ENCODE measurements at places on chromosomes 4 and X.

- DNase-seq: no peak
These were observed 85.1 kb downstream of the PDLIM5 start for GRCh38 chr4:94536649-94537469.

- no peak for DNase-seq
These were observed 28.1 kb downstream of the THOC2 start for GRCh38 chrX:123704781-123705180.

DNA sequence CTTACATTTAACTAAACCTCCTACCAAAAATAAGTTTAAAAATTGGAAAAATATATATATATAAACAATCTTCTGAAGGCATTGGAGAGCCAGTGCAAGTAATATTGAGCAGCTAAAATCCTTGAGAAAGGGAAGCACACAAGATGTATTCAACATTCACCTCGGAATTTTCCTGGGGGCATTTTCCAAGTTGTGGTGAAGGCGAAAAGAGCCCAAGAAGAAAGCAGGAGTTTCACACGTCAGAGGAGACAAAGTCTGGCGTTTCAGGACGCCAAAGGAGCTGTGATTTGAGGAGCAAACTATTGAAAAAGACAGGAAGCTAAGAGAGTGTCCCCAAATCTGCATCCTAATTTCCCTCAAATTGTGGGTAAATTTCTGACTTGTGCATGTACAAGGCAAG lies 9.1 kb upstream of the GASK1B start:
- no peak for DNase-seq

DNA sequence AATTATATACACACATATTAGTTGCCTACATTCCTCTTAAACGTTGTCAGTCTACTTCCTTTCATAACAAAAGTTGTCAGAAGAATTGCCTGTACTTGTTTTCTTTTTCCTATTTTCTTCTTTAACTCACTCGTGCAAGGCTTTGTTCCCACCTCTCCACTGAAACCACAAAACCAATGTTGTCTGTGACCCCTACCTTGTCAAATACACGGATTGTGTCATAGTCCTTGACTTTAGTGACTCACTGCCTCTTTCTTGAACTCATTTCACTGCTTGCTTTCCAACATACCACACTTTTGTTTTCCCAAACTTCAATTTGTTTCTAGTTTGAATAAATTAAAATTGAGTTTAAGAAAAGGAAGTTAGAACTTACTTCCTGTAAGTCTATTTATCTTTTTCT lies 283.9 kb upstream of the AGA start:
- DNase-seq: no peak

DNA sequence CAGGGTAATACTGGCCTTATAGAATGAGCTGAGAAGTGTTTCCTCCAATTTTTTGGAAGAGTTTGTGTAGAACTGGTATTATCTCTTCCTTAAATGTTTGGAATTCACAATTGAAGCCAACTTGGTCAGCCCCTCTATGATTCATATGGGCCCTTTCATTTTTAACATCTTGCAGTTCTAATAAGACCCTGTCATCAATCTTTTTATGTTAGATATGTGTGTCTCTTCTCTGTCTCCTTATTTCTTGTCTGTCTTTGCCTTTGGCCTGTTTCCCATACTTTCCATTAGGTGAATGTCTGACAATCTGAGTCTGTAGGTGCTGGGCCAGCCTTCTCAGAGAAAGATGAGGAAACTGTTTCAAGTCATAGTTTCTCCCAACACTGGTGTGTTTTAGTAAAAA lies 88.7 kb downstream of the SLC16A2 start:
- DNase-seq: no peak

- DNase-seq: no peak
These were observed 198.2 kb downstream of the RASL11B start for GRCh38 chr4:53060278-53060677.

DNA sequence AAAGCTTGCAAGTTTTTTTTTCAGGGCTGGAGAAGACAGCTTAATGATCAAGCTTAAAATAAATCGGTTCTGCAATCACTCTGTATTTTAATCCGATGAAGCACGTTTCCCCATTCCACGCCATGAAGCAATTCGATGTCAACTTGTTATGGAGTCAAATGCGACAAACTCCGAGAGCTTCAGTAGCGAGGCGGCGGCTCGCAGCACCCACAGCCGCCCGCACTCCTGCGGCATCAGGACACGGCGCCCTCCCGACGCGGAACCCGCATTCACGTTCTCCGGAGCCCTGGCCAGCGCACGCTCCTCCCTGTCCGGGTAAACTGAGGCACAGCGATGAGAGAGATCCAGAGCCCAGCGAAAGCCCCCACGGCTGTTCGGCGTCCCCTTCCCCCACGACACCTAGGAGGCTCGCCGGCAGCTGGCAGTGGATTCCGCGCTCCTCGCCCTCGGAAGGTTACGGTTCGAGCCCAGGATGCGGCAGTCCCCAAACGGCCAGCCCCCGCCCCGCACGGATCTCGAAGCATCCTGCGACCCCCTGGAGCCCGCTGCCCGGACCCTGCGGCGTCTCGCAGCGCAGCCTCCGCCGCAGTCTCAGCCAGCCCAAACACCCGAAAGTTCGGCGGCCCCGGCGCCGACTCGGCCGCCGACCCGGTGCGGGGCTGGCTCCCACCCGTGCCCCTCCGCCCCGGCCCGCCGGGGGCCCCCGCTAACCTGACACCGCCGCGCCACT lies 507 bp downstream of the MFAP3L start:
- no peak for DNase-seq

GRCh38 chrX:72621625-72622485 lies 49.2 kb upstream of the HDAC8 start:
- no peak for DNase-seq

DNA sequence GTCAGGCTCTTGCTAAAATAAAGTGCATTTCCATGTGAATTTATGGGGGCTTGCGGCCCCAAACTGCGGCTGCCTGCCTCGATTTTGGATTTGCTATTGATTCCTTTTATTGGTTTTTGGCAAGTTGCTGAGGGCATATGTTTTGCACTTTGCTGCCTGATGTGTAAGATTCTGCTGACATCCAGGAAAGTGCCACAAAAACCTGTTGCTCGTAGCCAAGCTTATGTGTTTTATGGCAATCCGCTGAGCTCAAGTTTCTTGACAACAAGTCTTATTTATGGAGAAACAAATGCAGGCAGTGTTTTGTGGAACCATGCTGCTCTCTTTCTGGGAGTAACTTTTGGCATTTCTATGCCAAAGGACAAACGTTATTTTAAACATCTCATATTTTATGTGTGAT lies 97.3 kb upstream of the DDIT4L start:
- no peak for DNase-seq

- no peak for DNase-seq
These were observed 21.3 kb downstream of the ALPK1 start for GRCh38 chr4:112318239-112319142.

DNA sequence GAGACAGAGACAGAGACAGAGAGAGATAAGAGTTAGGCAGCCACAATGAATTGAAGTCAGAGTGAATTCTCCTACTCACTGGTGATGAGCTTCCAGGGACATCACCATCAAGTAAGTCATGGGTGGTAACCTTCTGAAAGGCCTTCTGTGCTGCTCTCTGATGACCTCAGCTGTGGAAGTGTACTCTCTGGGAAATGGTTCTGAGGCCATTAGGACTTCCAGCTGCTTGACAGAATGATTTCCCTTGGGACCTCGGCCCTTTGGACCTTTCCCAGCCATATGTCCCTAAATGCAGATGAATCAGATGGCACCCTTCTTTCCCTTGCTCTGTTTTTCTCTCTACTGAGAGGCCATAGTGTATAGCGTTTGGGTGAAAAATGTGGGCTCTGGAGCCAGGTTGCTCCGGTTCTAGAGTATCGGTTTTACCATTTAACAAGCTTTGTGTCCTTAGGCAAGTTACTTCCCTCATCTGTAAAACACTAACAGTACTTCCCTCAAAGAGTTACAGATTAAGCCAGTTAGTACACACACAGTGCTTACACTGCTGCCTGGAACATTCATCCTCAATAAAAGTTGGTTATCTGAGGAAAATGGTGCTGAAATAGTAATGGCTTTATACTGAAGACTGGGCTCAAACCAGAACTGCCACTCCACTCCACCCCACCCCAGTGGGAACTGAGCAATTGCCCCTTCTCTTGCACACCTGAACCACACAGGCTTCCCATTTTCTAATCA lies 7.6 kb downstream of the SEPTIN11 start:
- DNase-seq: no peak

DNA sequence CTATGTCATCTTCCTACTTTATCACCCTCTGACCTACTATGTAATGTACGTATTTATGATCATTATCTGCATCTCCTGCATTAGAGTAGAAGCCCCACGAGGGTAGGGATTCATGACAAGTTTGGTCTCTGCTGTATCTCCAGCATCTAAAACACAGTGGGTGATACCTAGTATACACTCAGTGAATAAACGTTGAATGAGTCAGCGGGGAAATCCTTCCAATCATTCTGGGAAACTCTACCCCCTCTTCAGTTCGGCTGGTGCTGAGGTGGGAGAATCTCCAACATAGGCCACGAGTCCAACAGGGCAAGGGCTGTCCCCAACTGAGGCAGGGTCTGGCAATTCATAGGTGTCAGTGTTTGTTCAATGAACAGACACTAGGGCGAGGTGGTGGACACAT lies 74.4 kb upstream of the EFNB1 start:
- no peak for DNase-seq

DNA sequence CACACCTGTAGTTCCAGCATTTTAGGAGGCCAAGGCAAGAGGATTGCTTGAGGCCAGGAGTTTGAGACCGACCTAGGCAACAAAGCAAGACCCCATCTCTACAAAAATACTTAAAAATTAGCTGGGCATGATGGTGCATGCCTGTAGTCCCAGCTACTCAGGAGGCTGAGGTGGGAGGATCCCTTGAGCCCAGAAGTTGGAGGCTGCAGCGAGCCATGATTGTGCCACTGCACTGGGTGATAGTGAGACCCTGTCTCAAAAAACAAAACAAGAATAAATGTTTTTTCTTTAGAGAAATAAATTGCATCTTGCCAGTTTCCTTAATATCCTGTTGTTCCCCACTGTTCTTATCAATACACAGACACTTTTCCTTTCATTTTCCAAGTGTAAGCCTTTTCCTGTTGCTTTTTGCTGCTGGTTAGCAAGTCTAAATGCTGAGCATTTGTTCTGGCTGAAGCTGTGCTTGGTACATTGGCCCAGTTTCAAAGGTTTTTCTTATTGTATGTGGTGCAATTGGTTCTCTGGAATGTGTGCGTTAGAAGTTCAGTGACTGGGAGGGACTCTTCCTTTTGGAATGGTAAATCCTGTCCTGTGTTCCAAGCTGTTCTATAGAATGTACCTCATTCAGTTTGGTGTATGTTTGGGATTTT lies 98.2 kb downstream of the AFF1 start:
- DNase-seq: no peak

DNA sequence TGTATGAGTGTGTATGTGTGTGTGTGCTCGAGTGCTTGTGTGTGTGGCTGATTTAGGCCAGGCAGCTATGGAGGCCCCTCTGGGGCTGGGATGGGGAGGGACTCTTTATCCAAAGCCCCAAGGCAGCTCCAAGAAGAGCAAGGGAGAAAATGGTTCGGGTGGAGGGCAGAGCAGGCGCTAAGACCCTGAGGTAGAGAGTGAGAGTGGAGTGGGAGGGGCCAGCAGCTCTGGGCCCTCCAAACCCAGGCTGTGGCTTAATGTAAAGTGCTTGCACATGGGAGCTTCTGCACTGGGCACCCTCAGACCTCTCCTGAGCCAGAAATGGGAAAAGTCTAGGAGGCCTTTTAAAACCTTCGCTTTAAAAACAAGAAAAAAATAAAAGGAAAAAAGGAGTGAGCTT lies 233.5 kb upstream of the PSAPL1 start:
- no peak for DNase-seq

GRCh38 chr4:73874386-73874785 lies 5.2 kb downstream of the CXCL1 start:
- DNase-seq: no peak

DNA sequence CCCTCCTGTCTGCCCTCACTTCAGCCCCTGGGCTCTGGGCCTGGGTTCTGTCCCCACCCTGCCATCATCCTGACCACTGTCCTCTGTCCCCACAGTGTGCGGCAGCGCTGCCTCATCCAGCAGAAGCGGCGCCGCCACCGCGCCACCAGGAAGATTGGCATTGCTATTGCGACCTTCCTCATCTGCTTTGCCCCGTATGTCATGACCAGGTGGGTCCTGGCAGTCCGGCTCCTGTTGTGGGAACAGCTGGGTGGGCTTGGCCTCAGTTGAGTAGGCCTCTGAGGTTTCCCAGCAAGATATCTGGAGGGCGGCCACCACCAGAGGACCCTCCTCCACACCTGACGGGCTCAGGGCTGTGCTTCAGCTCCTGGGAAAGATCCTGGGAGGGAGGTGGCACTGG lies 2.2 kb downstream of the GPR78 start:
- DNase-seq: no peak

DNA sequence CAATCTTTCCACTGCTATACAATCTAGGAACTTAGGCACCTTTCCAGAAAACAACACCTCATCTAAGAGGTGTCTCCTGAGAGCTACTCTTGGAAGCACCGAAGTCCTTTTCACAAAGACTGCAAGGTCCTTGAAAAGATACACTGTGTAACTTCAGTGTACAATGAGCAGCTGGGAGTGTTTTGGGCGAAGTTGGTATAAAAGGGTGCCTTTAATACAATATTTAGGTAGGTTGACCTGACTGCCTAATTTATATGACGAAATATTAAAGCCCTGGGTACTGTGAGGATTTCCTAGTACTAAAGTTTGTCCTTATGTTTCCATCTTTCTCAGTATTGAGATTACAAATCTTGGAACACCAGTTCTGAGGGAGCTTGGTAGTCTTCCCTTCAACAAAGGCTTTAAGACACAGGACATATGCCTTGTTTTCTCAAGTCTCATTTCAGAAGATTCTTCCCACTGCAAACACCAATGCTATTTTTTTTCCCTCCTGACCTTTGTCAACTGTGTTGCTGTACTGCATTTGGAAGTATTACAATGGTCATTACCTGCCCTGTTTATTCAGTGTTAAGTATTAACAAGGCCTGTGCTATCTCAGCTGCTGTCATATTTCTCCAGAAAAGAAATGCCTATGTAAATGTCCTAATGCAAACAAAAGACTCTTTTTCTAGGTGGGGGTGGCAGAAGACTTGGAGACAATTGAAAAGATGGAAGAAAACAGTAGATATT lies 134.2 kb downstream of the MAML3 start:
- no peak for DNase-seq

GRCh38 chr4:1512051-1512737 lies 106.0 kb upstream of the NKX1-1 start:
- no peak for DNase-seq

DNA sequence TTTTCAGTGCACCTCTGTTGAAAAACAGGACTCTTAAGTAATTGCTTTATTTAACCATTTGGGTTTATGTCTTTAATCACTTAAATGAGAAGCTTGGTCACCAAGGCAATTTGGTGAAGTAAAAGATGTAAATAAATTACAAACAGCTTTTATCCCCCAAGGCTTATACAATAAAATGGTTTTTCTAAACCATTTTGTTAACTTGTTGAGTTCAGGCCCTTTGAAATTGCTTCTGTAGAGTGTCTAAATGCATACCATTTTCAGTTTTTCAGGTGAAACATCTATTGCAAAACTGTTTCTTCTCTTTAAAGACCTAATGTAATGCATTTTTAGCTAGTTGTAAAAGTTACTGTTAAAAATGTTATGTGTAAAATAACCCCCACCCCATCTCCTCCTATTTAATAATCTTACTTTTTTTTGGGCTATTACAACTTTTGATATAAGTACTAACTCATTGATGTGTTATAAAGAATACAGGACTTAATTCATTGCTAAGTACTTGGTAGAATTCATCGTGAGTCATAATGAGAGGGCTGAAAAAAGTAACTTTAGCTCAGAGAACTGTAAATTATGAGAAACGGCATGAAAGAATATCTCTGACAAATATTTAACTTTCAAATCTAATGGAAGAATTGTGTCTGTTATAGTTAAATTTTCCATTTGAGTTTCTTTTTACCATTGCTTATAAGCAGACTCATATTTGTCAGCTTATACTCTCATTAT lies 4.5 kb downstream of the RAPGEF2 start:
- DNase-seq: no peak
